GM03348 (cell line): ENCODE measurements at places on chromosomes 13 and 19.

GRCh38 chr13:70388935-70389334 lies 280.7 kb upstream of the KLHL1 start:
- no peak for DNase-seq

DNA sequence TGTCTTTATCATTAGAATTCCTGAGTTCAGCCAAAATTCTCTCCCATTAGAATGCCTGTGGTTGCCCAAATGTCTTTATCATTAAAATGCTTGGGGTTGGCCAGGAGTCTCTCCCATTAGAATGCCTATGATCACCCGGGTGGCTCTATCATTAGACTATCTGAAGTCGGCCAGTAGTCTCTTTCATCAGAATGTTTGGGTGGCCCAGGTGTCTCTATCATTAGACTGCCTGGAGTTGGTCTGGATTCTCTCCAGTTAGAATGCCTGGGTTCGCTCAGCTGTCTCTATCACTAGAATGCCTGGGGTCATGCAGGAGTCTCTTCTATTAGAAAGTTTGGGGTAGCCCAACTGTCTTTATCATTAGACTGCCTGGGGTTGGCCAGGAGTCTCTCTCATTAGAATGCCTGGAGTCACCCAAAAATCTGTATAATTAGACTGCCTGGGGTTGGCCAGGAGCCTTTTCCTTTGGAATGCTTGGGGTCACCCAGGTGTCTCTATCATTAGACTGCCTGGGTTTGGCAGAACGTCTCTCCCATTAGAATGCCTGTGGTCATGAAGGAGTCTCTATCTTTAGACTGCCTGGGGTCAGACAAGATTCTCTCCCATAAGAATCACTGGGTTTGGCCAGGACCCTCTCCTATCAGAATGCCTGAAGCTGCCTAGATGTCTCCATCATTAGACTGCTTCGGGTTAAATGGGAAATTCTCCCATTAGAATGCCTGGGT lies 1478.3 kb downstream of the UQCRFS1 start:
- no peak for DNase-seq

DNA sequence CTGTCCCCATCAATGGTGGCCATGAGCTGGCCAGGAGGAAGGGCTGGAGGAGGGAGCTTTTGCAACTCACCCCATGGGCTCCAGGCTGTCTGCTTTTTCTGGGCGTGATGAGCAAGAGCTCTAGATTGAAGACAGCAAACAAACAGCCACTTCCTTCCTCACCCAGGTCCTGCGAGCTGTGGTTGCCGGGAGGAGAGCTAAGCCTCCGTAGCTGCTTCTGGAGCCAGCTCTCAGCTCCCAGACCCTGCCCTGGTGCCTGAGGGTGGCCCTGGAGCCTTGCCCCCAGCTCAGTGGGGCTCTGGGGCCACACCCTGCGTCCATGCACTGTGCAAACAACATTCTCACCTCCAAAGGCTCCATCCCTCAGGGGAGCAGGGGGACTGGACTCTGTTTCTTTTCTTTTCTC lies 6.2 kb downstream of the MYO1F start:
- DNase-seq: peak; percentile 77

DNA sequence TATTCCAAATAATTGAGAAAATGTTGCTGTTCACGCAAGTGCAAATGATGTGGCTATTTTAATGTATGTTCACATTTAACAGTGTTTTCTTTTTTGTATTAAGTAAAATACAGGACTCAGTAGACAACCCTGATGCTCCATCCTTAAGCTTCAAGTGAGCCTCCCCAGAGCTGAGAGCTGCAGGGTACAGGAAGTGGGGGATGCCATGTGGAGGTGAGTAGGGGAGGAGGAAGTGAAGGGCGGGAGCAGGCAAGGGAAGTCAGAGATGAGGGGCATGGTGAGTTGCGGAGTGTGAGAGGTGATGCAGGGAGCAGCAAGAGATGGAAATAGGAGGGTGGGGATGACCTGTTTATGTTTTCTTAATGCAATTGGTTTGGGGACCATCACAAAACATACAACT lies 711.0 kb downstream of the UQCRFS1 start:
- no peak for DNase-seq

DNA sequence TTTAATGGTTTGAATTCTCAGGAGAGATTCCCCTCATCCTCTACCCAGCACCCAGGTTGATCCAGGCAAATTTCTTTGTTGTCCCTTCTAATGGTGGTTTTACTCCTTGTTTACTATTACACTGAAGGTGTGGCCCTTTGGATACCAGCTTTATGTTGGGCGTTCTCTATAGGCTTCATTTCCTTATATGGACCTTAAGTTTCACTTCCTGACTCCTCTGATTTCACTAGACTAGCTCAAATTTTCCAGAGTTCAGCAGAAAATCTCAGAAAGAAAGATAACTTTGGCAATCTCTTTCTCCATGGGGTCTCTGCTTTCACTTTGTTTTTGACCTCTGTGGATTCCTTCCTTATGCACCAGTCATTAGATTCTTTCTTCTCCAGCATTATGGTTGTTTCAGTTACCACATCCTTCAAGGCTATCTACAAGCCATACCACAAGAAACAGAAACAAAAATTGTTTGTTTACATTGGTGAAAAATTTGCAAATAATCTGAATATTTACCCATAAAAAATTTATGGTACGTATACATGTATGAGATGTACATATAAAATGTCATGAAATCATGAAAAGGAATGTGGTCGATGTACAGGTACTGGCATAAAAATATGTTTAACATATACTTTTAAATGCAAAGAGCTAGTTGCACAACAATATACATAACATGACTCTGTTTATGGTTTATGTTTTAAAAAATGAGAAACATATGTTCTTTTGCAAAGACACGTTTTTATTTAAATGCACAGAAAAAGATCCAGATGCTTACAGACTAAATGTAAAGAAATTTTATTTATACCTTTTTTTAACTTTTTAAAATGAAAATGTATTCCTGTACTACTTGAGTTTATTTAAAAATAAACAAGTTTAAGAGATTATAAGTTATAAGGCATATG lies 212.6 kb downstream of the LACC1 start:
- DNase-seq: no peak

GRCh38 chr13:114071991-114072390 lies 60.4 kb downstream of the RASA3 start:
- no peak for DNase-seq

DNA sequence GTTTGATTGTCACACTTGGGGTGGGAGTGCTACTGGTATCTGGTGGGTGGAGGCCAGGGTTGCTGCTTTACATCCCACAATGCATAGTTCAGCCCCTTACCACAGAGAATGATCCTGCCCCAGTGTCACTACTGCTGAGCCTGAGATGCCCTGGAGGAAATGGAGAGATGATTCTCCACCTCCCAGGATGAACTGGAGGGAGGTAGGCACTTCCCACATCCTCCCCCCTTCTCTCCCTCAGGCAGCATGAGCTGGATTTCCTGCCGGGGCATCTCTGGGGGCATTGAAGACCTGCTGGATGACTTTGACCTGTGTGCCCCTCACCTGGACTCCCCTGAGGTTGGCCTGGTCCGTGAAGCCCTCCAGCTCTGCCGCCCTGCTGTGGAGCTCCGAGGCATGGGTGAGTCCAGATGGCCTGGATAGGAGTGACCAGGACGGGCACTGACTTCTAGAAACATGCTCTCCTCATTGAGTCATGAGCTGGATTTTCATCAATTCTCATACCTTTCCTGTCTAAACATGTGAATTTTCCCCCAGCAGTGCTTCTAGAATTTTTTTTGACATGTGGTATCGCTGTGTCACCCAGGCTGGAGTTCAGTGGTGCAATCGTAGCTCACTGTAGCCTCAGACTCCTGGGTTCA lies 45.3 kb downstream of the NWD1 start:
- DNase-seq: no peak

GRCh38 chr13:112635323-112635722 lies 47.4 kb upstream of the TUBGCP3 start:
- no peak for DNase-seq

GRCh38 chr19:38920602-38921419 lies 8.8 kb upstream of the CCER2 start:
- DNase-seq: no peak

- DNase-seq: no peak
These were observed 18.1 kb downstream of the RNASEH2B start for GRCh38 chr13:50927701-50928100.

GRCh38 chr13:46334035-46334822 lies 52.8 kb downstream of the RUBCNL start:
- DNase-seq: no peak

- no peak for DNase-seq
These were observed 20.7 kb downstream of the ZNF575 start for GRCh38 chr19:43553656-43554055.

- no peak for DNase-seq
These were observed 1.5 kb upstream of the TNFSF9 start for GRCh38 chr19:6529351-6529750.

DNA sequence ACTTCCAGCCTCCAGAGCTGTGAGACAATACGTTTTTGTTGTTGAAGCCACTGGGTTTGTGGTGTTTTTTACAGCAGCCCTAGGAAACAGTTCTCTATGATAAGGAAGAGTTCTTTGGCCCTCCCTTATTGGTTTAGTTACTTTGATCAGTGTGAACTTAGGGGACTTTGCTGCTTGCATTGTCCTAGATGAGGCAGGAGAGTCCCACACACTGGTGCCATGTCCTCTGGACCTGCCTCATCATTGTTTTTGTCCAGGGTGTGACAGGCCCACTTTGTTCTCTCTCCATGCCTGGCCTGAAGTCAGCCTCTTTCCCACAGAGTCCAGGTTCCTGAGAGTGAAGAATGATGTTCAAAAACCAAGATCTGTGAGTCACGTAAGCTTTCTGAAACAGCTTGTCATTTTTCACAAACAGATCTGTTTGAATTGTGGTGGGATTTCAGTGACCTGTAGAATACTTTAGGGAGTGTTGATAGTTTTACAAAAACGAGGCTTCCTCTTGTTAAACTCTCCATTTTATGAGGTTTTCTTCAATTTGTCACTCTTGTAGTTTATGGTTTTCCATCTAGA lies 63.8 kb downstream of the ING1 start:
- no peak for DNase-seq

DNA sequence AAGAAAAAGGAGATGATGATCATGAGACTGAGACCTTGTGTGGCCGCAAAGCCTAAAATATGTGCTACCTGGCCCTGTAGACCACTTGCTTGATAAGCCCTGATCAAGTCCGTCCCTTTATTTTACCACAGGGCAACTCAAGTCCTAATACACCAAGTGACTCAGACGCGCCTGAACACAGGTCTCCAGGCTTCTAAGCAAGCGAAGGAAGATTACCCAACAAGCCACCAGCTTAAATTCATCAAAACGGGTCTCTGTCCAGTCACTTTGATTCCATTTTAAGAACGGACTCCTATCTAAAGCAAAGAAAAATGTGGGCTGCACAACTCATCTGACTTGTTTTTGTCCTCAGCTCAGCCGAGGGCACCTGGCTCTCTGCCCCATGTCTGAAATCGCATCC lies 26.8 kb downstream of the SLC7A1 start:
- DNase-seq: no peak

DNA sequence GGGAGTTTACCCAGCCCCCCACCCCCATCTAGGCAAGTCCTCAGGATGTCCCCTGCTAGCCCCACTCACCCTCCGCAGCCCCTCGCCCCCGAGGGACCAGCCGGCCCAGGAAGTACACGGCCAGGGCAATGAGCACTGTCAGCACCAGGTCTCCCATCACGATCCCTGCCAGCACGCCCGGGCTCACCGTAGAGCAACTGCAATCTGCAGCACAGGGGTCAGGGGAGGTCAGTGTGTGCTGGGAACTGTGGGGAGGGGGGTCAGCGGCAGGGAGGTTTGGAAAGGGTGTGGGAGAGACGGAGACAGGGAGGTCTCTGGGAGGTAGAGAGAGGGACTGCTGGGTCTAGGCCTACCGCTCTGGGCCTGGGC lies 734 bp downstream of the TYROBP start:
- no peak for DNase-seq

DNA sequence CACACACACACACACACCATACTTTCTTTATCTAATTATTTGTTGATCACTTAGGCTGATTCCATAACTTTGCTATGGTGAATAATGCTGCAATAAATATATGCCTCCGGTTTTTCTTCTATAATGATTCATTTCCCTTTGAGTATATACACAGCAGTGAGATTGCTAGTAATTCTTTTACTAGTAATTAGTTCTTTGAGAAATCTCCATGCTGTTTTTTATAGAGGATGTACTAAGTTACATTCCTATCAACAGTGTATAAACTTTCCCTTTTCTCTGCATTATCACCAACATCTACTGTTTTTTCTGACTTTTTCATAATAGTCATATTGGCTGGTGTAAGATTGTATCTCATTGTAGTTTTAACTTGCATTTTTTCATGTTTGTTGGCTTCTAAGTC lies 1405.1 kb downstream of the PCDH9 start:
- no peak for DNase-seq

DNA sequence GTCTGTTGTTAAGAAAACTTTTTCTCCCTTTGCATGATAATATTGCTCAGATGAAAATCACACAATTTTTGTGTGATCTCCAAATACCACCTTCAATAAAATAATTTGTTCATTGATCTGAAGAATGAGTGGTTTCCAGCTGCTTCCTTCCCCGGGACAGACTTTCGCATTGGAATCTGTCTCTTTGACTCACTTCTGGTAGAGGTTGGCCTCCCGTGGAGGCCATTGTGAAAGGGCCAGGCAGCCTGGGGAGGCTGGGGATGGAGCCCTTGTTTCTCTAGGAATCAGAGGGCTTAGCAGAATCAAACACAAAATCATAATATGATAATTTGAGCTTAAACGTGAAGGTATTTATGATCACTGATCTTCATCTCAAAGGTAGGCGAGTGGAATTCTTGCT lies 135.0 kb upstream of the ZNF536 start:
- no peak for DNase-seq

GRCh38 chr19:39334444-39334976 lies 1.3 kb downstream of the GMFG start:
- DNase-seq: no peak

- peak; percentile 4 for DNase-seq
These were observed 1175.8 kb upstream of the MIR17HG start for GRCh38 chr13:90171649-90172048.

DNA sequence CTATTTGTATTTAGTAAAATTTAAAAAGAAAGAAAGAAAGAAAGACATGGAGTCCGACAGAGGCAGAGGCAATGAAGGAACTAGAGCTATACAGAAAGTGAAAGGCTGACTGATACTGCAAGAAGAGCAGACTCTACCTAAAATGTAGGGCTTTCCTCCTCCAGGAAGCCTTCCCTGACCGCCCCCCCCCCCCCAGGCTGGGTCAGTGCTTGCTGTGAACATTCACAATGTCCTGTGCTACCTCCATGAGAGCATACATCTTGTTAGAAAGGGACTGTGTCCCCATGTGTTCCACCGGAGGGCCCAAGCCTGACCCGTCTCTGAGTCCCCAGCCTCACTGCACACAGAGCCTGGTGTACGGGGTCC lies 5.7 kb upstream of the CA11 start:
- DNase-seq: no peak

DNA sequence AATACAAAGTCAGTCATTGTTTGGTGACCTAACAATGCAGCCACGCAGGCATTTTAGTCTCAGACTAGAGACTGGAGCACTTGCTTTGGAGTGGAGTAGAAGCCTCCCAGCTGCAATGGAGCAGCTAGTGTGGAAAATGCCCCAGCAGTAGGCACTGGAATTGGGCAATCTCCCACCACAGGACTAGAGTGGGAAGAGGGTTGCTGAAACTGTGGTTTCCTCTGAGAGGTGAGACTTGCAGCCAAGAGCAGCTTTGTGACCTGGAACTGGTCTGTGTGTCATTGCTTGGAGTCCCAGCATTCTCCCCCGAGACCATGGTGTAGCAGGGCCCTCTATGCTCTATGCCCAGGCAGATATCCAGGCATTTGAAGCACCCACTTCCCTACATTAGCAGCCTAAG lies 556.3 kb downstream of the UQCRFS1 start:
- DNase-seq: no peak

- no peak for DNase-seq
These were observed 986.0 kb upstream of the SPRY2 start for GRCh38 chr13:81326913-81327312.
